ENCODE measurements at places on chromosomes 4 and X. TPM values are rescaled to one million over a fixed set of nuclear protein-coding genes. Genes with fewer than 3 reads are reported as not detected.

HSD17B13 gene
- 0.94 TPM for total RNA-seq

FHIP1A gene
- 3.8 TPM for total RNA-seq

OTUD6A gene
- total RNA-seq: not detected

SPINK2 gene
- not detected for total RNA-seq

DCUN1D4 gene
- total RNA-seq: 111 TPM

TBC1D8B gene
- total RNA-seq: 1.3 TPM

SERPINA7 gene
- total RNA-seq: not detected

TLR6 gene
- 0.63 TPM for total RNA-seq

AWAT2 gene
- not detected for total RNA-seq
